ENCODE measurements at places on chromosomes 13 and 19.

DNA sequence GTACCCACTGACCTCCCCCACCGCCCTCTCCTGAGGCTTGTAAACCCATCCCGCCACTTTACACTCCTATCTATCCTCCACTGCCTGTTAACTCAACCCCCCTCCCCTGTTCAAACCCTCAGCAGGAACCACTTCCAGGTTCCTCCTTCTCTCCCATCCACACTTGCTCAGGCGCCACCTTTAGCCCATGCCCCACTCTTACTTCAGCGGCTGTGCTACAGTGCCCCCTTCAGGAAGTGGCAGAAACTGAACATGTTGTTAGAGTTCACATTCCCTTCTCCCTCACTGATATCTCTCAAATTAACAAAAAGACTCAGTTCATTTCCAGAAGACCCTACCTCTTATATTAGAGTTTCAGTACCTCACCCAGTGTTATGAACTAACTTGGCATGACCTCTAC lies 49.4 kb downstream of the ZNF91 start:
- DNase-seq: no peak

- no peak for DNase-seq
Measured at GRCh38 chr13:20637811-20638210, 65.7 kb upstream of the IL17D start.

DNA sequence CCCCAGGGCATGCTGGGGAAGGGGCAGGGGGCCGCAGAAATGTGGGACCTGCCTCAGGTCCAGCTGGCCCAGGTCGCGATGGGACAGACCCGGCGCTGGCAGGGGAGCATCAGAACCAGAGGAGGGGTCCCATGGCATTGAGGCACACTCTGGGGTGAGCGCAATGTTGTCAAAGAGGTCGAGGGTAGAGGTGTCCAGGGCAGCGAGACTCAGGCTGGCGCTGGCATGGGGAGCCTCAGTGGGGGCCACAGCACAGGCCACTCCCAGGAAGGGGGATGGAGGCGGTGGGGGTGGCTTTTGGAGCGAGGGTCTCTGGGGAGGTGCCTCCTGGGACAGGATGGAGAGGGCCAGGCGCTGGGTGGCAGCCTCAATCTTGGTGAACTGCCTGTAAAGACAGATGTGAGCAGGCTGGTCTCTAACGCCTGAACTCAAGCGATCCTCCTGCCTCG lies 944 bp downstream of the C19orf85 start:
- no peak for DNase-seq

GRCh38 chr19:44738136-44738535 lies 10.4 kb upstream of the BCL3 start:
- no peak for DNase-seq

- DNase-seq: no peak
Measured at GRCh38 chr19:48858984-48859710, 9.3 kb downstream of the PLEKHA4 start.

GRCh38 chr13:33145667-33146066 lies 129.4 kb downstream of the KL start:
- no peak for DNase-seq

GRCh38 chr19:30029721-30030510 lies 87.9 kb downstream of the URI1 start:
- DNase-seq: no peak

- DNase-seq: no peak
Measured at GRCh38 chr13:83204886-83205285, 677.4 kb downstream of the SLITRK1 start.

DNA sequence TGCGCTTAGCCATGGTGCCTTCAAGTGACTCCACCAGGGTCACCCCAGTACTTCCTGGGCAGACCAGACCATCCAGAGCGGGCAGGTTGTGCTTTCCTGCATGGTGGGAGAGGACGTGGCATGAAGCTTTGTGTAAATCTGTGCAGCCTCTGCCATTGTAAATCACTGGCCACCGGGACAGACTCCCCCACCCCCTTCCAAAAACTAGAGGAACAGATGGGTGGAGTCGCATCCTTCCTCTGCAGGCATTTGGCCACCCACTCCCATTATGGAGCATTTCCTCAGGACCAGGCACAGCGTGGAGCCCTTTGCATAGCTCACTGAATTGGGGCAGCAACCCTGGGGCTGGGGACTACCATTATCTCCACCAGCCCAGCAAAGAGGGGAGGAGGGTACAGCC lies 8.2 kb downstream of the BCKDHA start:
- no peak for DNase-seq

GRCh38 chr19:3441986-3442329 lies 38.4 kb downstream of the SMIM24 start:
- no peak for DNase-seq

DNA sequence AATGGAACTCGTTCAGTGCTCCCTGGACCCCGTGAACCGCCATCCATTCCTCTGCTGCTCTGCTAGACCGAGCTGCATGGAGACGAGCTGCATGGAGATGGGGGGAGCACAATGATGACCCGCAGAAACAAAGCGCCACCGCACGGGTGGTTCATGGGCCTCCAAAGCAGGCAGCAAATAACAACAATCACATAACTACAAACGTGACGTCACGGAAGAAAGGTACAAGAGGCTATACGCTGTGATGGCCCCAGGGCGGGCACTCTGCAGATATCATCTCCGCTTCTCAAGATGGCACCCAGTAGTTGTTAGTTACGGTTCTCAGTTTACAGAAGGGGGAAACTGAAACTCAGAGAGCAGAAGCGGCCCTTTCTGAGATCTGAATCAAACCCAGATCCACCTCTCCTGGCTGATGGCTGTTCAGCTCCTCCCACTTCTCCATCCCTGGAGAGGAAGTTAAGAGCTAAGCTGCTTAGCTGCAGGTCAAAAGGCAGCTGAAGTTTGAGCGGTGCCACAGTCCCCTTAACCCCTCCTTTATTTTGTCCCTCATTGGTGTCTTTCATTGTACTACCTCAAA lies 1.7 kb downstream of the ATP13A1 start:
- DNase-seq: no peak

- DNase-seq: no peak
Measured at GRCh38 chr13:51827254-51827653, 17.7 kb downstream of the TMEM272 start.

DNA sequence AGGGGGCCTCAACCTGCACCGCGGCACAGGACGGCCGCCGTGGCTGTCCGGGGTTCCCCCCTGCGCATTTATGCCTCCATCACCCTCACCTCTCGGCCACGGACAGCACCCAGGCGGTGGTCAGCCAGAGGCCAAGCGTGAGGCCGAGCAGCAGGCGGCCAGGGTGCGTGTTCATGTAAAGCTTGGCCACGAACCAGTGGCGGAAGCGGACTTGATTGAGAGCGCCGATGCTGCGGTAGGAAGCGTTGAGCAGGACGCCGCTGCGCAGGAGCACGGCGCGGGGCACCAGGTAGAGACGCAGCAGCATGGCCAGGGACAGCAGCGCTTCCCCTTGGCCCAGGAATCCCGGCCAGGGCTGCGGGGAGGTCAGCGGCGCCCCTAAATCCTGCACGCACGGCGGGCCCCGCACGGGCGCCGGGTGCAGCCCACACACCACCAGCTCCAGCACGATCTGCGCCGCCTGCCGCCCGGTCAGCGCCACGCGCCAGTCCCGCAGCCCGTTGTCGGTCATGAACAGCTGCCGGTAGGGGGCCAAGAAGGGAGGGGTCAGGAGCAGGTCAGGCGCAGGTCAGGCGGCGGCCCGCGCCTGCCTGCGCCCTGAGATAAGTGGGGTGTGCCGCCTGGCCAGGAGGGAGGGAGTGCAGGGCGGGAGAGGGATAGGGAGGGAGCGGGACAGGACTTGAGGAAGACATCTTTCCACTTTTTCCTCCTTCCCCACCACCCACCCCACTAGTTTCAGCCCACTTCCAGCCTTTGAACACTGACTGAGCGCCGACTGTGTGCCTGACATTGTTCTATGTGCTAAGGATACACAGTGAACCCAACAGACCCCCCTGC lies 6.5 kb downstream of the KCNN4 start:
- no peak for DNase-seq

DNA sequence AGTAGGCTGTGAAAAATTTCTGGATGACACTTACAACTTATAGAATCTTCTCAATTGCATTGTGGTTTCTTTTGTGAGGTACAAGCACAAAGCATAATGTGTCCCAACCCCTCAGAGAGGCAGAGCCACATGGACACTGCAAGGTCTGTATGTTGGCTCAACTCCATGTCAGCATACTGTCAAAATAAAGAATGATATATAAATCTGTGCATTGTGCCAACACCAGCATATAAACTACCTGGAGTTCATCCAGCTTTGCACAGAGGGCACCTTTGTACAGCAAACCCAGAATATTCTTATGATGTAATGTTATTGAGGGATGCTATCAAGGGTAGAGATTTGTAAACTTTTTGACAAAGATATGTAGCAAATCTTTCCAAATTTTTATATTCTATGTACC lies 1065.8 kb upstream of the MIR17HG start:
- DNase-seq: no peak

GRCh38 chr13:53074114-53074513 lies 45.5 kb downstream of the OLFM4 start:
- no peak for DNase-seq

DNA sequence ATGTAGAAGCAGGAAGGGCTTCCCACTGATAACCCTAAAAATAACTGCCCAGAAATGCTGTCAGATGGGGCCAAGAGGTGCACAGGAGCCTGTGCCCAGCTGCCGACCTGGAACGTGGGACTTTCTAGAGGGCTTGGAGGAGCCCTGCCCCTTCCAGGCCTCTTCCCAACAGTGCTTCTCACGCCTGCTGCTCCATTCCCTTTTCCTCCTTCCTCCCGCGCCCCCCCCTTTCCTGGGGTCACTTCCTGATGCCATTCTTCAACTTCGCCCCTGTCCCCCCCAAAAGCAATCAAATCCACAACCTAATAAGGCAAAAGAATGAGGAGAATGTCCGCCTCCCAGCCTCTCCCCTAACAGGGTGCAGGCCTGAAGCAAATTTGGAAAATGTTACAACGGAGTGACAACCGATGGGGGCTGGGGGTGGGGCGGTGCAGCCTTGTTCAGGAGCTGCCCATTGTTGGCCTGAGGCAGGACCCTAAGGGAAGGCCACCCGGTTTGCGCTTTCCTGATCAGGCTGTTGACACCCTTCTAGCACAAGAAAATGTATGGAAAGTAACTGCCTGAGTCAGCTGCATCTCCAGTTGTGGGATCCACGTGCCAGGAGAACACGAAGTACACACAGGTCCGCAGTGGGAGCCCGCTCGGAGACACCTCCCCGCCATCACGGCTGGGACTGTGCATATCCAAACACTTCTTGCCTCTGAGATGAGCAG lies 18.7 kb downstream of the ACTN4 start:
- peak; percentile 83 for DNase-seq

- DNase-seq: no peak
Measured at GRCh38 chr19:46493236-46494145, 2.2 kb downstream of the PNMA8B start.

GRCh38 chr19:41525989-41526388 lies 50.0 kb upstream of the CEACAM21 start:
- DNase-seq: no peak

DNA sequence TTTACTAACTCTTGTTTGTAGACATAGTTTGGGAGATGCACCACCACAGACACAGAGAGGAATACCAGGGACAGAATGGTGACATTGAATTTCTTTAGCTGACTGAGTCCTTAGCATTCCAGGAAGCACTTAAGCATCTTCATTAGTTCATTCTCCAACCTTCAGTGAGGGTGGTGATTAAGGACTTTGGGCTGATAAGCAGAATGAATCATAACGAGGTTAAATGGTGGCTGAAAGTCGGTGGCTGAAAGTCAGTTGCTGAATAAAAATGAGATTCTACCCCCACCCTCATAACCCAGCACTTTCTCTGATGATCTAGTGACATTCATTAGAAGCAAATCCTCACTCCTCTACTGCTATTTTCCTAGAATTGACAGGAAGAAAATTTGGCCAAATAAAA lies 10.6 kb downstream of the PCDH8 start:
- no peak for DNase-seq

DNA sequence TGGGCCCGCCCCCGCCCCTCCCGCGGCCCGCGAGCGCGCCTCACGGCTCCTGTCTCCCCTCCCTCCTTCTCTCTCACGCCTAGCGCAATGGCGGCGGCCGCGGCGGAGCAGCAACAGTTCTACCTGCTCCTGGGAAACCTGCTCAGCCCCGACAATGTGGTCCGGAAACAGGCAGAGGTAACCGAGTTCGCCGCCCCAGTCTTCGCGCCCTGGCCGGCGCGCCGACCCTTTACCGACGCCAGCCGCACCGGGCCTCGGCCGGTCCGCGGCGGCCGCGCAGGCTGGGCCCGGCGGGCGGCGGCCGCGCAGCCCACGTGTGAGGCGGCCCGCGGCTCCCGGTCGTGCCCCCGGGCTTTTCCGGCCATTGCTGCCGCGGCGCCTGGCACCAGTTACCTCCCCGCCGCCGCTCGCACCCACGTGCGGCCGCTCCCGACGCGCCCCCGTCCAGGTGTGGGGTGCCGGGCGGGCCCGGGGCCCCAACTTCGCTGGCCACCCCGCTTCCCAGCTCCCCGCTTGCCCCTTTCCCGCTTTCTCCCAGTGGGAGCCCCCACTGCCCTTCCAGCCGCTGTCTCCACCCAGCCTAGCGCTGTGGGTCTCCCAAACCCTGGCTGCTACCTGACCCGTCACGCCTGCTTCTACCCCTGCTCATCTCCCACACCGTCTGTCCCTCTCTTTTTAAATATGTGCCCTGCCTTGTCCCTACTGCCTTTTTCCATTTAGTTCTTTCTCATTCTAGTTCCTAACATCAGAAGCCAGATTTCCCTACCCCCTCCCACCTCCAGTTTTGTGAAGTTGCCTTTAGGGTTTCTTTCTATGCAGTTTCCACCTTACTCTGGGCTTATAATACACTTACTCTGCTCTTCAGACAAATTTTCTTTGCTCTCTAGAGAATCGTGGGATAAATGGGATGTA lies 23.4 kb downstream of the IPO5 start:
- no peak for DNase-seq

- DNase-seq: no peak
Measured at GRCh38 chr13:51550151-51550550, 34.1 kb upstream of the WDFY2 start.

- DNase-seq: no peak
Measured at GRCh38 chr13:80012251-80012650, 328.7 kb downstream of the SPRY2 start.

- DNase-seq: no peak
Measured at GRCh38 chr13:114127473-114128347, 4.7 kb downstream of the RASA3 start.

DNA sequence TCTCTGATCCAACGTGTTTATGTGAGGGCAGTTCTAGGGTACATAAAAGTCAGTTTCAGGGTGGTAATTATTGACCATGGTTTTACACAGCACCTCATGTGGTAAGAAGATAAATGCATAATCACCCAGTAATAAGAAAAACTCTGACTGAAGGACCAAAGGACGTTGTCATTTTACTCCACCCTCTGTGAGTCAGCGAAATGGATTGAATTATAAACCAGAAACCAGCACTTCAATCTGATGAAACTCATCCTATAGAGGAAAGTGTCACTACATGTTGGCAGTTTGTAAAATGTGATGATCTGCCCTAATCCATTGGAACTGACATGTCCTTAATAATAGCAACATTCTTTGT lies 406.8 kb downstream of the KLF5 start:
- DNase-seq: no peak

- peak; percentile 86 for DNase-seq
Measured at GRCh38 chr19:3984908-3985642, at the start of gene EEF2. TSS of gene EEF2 (minus strand) at chr19:3985463. CDS start at chr19:3985380, 83 bp downstream.

DNA sequence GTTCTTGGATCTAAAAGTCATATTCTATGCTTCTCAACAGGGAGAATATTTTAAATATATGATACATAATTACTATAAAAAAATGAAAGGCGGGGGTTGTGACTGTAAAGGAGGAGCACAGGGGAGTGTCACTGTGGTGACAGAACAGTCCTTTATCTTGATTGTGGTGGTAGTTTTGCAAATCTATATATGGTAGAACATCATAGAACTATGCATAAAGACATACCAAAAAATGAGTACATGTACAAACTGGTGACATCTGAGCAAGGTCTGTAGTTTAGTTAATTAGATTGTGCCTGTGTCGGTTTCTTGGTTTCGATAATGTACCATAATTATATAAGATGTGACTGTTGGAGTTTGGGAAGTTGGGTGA lies 38.7 kb upstream of the GARRE1 start:
- DNase-seq: no peak
